Right lung (tissue), 10 donors: ENCODE measurements at places on chromosomes 5 and 9.

DNA sequence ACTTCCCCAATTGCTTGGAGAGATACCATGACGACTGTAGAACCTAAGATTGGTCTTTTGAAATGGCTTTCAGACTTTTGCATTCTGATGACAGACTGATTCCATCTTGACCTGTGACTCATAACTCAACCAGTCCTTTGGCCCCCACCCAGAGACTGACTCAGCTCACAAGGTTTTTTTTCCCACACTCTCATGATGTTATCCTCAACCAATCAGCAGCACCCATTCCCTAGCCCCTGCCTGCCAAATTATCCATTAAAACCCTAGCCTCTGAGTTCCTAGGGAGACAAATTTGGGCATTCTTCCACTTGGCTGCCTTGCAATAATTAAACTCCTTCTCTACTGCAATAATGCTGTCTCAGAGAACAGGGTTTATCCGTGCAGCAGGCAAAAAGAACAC, 1263.3 kb upstream of the CDH9 start:
- DNase-seq, result no peak

- DNase-seq, result no peak
Measured at GRCh38 chr5:74244406-74244805, 396.1 kb downstream of the ENC1 start.

GRCh38 chr5:179190851-179191505, 130.8 kb downstream of the ZNF354C start:
- no peak for DNase-seq

DNA sequence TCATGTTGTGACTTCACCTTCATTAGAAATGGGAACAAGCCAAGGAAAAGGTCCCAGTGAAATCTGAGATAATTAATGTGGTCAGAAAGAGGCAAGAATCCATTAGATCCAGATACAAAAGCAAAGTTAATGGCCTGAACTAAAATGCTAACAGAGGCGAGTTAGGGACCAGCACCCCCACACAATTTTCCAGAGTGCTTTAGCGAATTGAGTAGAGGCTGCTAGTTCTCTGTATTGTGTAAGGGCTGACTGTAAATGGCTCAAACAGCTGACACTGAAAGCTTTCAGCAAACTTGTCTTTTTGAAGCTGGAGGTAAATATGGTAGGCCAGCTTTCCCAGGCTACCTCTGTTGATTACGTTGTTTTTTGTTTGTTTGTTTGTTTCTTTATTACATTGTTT, 75.5 kb downstream of the CSNK1A1 start:
- DNase-seq, result no peak

- DNase-seq, result no peak
Measured at GRCh38 chr5:21776466-21776865, 1076.7 kb downstream of the CDH12 start.

GRCh38 chr5:40160435-40160834, 519.3 kb upstream of the PTGER4 start:
- DNase-seq, result no peak

DNA sequence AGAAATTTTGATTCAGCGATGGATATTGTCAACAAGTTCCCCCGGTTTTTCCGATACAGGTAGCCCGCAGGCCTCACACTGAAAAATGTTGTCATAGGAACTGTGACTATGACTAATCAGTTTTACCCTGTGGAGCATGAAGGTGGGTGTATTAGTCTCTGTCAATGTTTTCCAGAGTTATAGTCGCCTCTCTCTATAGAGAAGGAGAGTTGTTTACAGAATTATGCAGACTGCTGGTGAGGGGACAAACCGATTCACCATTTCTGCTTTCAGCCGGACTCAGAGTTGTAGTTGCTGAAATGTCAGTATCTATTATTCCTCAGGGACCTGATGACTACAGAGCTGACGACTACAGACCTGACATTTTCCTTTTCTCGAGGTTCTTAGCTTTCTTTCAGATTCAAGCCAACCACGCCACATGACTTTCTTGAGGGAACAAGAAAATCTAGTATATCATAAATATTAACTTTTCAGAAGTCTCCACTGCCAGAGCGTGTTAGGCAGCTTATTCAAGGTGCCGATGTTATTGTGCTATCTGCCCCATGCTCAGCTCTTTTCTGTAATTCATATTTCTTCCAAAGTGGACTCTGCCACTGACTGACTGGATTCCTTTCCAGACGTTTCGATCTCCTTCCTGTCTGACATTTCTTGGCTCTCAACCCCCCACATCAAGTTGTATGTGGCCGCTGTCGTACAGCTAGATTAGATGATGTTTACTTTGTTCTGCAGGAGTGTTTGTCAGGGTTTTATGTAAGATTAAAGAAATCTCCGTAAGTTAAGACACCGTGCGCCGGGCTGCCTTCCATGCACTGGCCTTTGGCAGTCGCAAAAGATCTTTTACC, 178.1 kb downstream of the FGF1 start:
- peak; percentile 38 for DNase-seq

- DNase-seq, result no peak
Measured at GRCh38 chr9:100590481-100590880, 12.6 kb downstream of the CAVIN4 start.

GRCh38 chr9:94649100-94649819, 9.9 kb upstream of the FBP1 start:
- DNase-seq, result no peak

DNA sequence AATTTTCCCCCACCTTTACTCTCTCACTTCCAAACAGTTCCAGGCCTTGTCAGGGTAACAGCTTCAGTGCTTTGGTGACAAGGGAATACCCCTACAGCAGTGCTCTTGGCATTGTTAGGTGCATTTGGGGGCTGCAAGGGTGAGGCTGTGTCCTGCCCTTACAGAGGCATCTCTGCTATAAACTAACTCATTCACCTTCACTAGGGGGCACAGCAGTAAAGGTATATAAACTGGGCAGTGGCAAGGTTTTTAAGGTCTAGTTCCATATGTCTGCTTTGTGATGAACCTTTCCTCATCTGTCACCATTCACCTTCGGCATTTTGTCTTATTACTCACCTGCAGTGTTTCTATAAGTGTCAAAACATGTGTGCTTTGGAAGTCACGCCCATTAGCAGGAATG, 79.1 kb upstream of the GPR151 start:
- no peak for DNase-seq

- no peak for DNase-seq
Measured at GRCh38 chr9:134344068-134344799, 18.0 kb downstream of the RXRA start.

DNA sequence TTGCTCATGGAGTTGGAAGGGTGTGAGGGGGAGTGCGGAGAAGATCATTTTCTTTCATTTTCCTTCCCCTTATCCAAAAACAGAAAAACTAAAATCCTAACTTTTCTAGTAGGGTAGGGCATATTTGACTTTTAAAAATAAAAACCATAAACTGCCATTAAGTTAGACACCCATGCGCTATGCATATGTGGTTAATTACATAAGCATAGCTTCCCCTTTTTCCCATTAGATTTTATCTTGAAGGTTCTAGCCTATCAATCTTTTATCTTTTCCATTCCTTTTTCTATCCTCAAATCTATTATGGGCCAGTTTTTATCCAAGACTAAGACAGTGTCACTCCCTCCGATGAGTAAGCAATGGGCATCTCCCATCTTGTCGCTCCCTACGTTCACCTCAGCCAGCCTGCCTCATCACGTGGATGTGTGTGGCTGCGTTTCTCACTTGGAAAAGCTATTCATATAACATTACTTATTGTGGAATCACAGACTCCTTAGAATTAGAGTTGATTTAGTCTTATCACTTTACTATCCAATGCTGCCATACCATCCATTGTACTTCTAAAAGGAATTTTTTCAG, 49.2 kb downstream of the PCSK5 start:
- no peak for DNase-seq

- DNase-seq, result no peak
Measured at GRCh38 chr5:38670878-38671277, 114.4 kb upstream of the LIFR start.

DNA sequence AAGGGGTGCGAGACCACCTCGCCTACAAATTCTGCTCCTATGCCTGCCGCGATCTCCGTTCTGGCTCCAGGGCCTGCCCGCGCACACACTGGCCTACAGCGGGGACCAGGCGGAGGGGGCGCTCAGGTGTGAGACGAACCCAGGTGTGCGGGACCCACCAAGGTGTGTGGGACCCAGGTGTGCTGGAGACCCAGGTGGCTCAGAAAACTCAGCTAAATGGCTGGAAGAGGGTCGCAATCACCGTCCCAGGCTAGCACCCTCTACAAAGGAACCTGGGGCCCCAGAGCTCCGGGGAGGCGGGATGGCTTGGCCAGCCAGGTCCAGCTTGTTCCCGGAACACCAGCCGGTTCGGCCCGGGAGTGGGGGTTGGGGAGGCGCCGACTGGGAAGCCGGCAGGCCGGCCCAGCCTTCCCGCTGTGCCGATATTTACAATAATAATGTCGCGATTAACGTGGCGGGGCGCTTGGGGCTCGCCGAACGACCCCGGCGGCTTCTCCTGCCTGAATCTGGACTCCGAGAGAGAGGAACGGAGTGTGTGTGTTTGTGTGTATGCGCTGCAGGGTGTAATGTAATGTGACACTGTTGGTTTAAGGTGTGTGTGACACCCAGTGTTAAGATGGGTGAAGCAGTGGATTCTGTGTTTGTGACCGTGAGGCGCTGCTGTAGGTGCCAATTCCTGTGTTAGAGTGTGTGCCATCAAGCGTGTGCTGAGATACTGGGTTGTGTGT, 1.4 kb downstream of the PCDH1 start:
- DNase-seq, result peak; percentile 36

DNA sequence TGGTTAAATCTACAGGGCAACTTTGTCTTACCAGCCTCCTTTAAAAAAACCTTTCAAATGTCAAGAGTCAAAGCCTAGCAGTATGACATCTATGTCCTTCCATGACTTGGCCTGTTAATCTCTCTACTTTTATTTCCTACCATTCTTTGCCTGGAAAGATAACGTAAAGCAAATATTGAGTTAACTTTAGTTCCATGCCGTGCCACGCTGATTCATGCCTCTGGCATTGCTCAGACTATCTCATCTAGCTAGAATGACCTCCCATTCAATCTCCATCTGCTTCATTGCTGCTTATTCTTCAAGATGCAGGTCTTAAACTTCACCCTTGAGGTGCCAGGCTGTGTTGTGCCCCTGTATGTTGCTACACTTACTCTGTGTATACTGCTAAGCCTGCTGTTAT, 729.8 kb downstream of the EFNA5 start:
- no peak for DNase-seq

GRCh38 chr5:169856571-169856970, 123.7 kb downstream of the INSYN2B start:
- DNase-seq, result no peak

DNA sequence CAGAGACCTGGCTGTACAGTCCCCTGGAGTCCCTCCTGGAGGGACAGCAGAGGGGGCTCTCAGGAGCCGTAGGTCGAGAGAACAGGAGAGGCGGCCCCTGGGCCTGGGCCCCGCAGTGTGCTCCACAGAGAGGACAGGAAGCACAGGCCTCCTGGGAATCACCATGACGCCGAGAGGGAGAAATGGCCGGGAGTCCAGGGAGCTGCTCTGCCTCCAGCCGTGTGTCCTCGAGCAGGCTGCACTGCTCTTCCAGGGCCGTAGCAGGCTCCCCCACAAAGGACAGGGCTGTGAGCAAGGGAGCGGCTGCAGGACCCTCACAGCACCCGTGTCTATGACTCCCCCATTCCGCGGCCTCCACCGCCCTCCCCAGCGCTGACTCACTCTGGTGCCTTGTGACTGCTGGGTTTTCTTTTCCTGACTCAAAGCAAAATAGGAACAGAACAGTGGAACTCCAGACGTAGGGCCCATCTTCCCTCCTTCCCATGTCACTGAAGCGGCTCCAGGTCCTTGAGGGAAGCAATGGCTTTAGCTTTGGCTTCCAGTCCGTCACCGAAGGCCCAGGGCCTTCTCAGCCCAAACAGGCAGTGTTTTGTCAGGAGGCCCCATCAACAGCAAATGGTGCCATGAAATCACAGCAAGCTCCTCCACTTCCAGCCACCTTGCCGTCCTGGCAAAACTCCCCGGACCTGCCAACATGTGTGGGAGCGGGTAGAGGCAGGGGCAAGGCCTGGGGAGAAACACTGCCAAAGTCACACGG, 114.2 kb downstream of the LHFPL2 start:
- no peak for DNase-seq

DNA sequence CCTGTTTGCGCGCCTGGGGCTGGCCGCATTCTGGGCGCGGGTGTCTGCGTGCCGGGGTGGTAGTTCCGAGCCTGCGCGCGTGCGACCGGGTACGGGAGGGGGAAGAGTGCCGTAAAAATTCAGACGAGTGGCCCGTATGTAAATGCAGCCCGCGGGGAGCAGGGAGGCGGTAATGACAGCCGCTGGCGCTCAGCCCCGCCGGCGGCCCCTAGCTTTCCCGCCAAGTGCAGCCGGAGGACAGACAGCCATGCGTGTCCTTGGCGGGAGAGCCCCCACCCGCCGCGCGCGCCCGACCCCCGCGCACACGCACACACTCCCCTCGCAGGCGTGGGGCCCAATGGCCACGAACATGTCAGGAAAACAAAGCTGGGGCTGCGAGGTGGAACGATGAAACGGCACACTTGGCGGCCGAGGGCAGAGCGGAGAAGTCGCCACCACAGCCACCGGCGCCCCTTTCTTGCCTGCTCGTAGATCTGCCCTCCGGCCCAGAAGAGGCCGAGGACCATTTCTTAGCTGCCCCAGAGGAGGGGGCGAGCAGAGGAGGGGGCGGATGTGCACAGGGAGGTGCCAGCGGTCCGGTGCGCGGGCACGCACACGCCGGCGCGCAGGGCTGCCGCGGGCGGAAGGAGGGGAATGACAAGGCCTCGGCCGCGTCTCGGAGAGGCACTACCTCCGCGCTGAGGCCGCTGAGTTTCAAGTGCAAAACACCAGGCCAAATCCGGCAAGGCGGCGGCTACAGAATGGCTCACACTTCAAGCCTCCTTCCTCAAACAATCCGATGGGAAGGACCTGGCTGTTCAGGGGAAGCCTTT, 208.4 kb downstream of the MEF2C start:
- DNase-seq, result no peak

GRCh38 chr5:157113002-157113401, 4.2 kb upstream of the HAVCR2 start:
- peak; percentile 79 for DNase-seq

- no peak for DNase-seq
Measured at GRCh38 chr9:136053757-136054142, 41.3 kb downstream of the NACC2 start.

GRCh38 chr5:160672521-160672920, 179.5 kb downstream of the ATP10B start:
- DNase-seq, result no peak

DNA sequence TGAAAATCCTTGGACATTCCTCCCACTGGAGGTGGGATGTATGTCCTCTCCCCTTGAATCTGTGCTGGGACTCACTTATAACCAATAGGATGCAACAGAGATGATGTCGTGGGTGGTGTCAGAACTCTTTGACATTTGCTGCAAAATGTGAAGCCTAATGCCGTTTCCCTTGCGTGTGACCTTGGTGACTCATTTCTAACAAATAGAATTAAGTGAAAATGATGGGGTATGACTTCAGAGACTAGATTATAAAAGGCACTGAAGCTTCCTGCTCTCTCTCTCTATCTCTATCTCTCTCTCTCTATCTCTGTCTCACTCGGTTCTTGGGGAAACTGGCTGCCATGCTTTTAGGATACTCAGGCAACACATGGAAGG, 126.1 kb upstream of the STC2 start:
- DNase-seq, result no peak

- DNase-seq, result no peak
Measured at GRCh38 chr5:38518341-38518740, 38.1 kb downstream of the LIFR start.

- no peak for DNase-seq
Measured at GRCh38 chr9:70701163-70701562, 286.7 kb upstream of the KLF9 start.

GRCh38 chr5:98638701-98639100, 134.8 kb upstream of the RGMB start:
- no peak for DNase-seq

GRCh38 chr9:81083854-81084512, 605.4 kb downstream of the TLE1 start:
- DNase-seq, result no peak

GRCh38 chr9:5628183-5628529, 751 bp upstream of the RIC1 start:
- no peak for DNase-seq
